ENCODE measurements at places on chromosomes 16 and 17.

DNA sequence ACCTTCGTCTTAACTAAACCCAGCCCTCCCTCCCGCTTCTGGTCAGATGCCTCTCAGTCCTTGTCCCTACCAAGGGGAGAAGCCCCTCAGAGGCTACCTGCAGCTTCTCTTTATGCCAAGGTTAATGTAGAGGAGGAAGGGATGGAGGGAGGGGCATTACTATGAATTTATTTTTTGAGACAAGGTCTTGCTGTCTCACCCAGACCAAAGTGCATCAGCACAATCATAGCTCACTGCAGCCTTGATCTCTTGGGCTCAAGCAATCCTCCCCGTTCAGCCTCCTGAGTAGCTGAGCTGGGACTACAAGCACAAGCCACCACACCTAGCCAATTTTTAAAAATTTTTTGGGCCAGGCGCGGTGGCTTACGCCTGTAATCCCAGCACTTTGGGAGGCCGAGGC is 15.3 kb downstream of the EPOP start:
- no peak for DNase-seq

DNA sequence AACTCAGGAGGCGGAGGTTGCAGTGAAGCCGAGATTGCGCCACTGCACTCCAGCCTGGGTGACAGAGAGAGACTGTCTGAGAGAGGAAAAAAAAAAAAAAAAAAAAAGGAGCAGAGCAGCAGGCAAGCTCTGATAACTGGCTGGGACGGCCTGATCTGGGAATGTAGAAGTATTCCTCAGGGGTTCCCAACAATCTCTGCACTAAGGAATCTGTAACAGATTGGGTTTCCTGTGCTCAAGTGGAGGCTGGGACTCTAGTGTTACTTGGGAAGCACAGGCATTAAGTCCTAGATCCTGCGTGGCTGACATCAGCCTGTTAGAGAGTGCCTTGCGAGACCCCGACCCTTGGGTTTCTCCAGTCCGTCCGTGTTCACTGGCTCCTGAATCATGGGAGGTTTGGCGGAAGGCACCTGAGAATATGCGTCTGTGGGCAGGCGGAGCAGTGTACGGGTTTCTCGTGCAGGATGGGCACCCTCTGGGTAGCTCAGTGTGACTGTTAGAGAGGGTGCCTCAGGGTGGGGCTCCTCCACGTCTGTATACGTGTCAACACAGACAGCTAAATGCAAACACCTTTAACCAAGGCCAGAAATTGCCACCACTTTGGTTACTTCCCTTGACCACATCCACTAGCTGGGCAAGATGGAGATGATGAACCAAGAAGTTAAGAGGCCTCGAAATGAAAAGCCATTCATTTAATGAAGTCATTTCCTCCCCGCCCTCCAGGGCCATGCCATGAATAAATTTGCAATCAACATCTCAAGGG is 174.9 kb upstream of the RPL38 start:
- DNase-seq: no peak

- no peak for DNase-seq
These were observed 40.0 kb downstream of the SOST start for GRCh38 chr17:43718544-43718943.

DNA sequence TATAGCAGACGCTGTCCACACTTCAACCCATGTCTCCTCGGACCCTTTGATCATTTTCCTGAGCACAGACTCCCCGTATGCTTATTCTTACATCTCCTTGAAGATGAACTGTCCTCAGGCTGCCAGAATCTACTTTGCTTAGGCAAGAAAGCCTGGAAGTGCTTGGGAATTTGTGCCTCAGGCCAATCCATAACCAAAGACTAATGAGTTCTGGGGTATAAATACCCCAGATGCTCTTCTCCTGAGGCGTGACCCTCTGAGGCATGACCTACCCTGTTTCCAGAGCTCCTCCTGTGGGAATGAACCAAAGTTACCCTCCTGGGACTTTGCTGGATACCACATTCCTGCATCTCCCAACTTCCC is 10.1 kb upstream of the TEKT3 start:
- DNase-seq: no peak

DNA sequence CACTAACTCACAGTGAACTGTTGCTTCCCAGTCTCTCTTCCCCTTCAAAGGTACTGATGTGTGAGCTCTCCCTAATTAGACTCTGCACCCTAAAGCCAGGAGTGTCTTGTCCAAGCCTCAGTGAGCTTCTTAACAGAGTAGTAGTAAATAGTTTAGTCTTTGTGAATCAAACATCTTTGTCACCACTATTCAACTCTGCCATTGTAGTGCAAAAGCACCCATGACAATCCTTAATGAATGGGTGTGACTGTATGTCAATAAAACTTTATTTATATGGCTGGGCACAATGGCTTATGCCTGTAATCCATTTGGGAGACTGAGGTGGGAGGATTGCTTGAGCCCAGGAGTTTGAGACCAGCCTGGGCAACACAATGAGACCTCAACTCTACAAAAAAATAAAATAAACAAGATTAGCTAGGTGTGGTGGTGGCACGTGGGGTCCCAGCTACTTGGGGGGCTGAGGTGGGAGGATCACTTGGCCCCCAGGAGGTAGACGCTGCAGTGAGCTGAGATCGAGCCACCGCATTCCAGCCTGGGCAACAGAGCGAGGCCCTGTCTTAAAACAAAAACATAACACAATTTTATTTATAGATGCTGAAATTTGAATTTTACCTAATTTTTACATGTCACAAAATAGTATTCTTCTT is 45.5 kb upstream of the TNRC6A start:
- DNase-seq: no peak

GRCh38 chr17:10785295-10785694 is 18.6 kb downstream of the TMEM238L start:
- DNase-seq: no peak
